Lung (tissue), 17 donors: ENCODE measurements at places on chromosomes 6 and 20.

GRCh38 chr6:56347526-56347925 lies 100.1 kb upstream of the COL21A1 start:
- DNase-seq: no peak

GRCh38 chr20:2618815-2619214 lies 33.6 kb upstream of the NOP56 start:
- DNase-seq: no peak

DNA sequence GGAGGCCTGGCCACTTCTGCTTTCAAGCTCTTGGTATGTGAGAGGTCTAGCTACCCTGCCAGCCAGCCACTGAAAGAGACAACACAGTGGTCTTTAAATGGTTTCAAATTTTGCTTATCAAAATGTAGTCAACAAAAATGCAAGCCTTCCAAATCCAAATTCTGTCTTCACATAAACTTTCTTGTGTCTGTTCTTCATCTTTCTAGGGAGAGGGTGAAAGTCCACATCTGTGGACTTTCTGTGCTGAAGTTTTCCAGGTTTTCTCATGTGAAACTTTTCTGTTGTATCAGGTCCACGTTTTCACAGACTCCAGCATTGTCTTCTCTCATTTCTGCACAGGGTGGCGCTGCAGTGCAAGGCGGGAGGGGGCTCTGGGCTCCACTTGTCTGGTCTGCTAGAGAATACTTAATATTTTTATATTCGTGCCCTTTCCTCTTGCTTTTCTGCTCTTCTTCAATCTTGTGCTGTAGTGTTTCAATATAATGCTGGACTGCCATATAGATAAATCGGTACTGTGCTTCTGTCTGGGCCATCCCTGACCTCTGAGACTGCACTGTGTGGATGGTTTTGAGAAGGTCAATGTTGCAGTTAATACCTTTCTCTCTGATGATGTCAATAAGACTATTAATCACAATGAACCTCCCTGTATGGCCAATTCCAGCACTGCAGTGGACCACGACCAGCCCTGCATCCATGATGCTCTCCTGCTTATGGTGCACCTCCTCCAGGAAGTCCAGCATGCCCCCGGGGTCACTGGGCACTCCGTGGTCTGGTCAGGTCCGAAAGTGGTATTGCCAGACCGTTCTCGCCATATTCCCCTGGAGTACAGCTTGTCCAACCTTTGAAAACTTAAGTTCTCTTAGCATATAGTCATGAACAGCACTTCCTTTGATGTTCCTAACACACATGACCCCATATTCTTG lies 161.6 kb upstream of the TNFAIP3 start:
- DNase-seq: peak; percentile 73

- DNase-seq: peak; percentile 77
These were observed 12.1 kb downstream of the FOXS1 start for GRCh38 chr20:31833130-31833930.

DNA sequence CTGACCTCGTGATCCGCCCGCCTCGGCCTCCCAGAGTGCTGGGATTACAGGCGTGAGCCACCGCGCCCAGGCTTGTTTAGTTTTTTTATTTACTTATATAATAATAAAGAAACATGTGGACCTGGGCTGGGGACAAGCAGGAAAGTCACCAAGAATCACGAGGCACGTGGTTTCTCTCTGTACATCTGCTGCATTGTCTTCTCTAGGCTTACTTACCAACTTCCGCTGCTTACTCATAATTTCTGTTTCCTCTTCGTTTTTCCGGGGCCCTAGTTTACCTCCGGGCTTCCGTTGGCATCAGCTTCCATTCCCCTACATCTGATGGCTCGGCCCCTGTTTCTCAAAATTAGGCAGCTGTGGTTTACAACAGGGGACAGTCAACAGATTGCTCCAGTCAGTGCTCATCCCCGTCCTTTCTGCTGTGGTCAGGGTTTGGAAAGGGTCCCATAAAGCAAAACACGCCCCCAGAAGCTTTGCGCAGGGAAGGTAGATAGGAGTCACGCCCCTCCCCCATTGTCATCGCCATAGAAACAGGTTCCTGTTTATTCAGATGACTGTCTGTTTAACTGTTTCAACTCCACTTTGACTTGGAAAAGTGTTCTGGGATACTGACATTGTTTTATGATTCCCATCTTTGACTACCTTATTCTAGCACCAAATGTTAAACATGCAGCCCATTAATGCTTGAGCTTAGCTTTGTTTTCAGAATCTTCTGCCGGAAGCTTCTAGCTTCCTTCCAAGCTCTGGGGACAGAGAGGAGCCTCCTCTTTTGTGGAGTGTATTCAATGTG lies 31.9 kb upstream of the TXLNB start:
- peak; percentile 85 for DNase-seq

DNA sequence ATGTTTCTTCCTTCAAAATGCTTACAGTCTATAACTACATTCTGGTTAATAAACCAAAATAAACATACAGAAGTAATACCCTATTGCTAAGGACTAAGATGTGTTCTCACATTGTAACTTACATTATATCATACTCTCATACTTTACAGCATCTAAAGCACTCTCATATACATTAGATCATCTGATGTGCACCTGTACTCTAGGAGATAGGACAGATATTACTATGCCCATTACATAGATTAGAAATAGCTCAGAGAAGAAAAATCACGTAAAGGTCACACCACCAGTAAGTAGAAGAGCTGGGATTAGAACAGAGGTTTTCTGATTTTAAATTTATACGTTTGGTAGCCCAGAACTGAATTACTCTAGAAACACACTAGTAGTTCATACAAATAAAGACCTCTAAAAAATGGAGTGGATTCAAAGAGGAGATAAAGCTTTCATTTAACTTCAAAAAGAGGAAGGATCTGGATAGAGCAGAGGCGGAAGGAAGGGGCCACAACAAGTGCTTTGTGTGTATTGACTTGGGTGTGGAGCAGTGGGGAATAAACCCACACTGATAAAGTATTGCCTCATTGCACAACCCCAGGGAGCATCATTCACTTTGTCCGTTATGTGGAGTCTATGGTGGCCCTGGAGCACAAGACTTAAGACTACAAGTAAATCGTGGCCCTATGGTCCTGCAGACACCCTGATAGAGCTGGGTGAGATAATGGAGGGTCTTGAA lies 30.9 kb downstream of the SLC2A12 start:
- no peak for DNase-seq

- no peak for DNase-seq
These were observed 70.7 kb upstream of the LTV1 start for GRCh38 chr6:143772116-143773086.

- no peak for DNase-seq
These were observed 178.0 kb downstream of the TAF4 start for GRCh38 chr20:61887596-61888093.

- DNase-seq: no peak
These were observed 261.9 kb downstream of the CDH26 start for GRCh38 chr20:60219984-60220562.

GRCh38 chr6:43940393-43941087 lies 170.5 kb downstream of the VEGFA start:
- no peak for DNase-seq
